NCI-H510A treated with DMSO at 0.1 percent for 48 hours (cell line): ENCODE measurements at places on chromosomes 6 and 20.

GRCh38 chr20:23915844-23916243 lies 36.3 kb upstream of the CST5 start:
- DNase-seq: no peak

DNA sequence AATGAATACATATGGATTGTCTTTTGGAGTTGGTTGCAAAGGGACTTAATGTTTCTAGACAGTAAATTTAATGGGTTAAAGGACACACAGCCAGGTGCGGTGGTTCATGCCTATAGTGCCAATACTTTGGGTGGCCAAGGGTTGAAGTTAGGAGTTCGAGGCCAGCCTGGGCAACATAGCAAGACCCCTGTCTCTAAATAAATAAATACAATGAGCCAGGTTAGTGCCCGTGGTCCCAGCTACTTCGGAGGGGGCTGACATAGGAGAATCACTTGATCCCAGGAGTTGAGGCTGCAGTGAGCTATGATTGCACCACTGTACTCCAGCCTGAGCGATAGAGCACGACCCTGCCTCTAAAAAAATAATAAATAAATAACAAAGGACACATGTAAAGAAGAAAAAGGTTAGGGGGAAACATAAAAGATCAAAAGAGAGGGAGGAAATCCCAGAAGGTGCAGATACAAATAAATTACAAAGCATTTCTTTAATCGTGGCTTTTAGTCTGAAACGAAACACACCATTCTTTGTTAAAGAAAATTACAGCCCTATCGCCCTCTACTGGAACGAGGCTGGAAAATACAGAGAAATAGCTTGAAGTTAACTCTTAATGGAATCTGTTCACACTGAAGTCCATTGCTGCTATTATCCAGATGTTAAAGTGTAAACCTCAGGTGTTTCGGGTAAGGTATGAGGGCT lies 42.6 kb upstream of the SCML4 start:
- no peak for DNase-seq

DNA sequence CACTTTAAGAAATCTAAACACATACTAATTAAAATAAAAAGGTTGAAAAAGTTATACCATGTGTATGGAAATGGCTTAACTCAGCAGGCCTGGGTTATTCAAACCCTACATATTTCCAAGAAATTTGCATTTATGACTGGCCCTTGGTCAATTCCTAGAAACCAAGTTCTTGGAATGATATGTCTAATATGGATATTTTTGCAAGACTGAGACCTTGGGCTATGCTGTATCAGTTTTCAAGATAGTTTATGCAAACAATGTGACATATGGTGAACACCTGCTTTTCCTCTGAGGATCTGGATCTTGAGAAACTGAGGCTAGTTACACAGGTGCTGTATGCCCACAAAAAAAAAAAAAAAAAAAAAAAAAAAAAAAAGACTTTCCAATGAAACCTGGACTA lies 536.9 kb upstream of the HS3ST5 start:
- DNase-seq: no peak

DNA sequence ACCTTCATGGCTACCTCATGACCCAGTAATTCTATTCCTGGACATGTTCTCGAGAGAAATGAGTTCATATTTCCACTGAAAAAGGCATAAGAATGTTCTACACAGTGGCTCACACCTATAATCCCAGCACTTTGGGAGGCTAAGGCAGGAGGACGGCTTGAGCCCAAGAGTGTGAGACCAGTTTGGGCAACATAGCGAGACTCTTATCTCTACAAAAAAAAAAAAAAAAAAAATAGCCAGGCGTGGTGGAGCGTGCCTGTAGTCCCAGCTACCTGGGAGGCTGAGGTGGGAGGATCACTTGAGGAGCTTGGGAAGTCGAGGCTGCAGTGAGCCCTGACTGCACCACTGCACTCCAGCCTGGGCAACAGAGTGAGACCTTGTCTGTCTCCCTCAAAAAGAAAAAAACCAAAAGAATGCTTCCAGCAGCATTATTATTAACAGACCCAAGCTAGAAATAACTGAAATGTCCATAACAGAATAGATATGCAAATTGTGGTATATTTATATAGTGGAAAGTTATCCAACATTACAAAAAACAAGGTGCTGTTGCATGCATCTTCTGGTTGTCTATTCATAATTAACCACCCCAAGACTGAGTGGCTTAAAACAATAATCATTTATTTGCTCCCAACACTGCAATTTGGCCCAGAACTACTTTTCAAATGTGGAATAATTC lies 9.4 kb upstream of the RAB44 start:
- DNase-seq: no peak

DNA sequence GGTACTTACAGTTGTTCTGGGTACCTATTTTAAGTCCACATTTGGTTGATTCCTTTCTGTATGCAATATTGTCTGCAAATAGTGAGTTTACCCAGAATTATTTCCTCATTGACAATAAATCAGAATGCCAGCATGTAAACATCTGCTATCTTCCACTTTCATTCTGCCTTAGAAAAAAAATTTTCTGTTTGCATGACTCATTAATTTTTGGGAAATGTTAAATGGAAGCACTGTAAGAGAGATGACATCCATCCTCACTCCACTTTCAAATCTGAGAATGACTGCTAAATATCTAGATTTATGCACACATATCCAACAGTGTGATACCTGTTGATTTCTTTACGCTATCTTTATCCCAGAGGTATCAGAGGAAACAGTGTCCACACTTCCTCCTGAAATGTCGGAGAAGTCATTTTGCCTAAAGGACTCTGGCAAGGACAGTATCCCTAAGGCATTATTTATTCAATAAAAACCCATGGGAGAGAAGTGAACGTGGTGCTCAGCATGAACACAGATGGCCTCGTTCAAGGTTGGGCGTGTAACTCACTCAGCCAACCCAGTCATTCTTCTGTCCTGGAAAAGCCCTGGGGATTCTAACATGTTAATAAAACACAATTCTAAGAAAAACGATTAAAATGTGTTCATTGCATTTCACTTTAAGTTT lies 780.9 kb downstream of the QKI start:
- no peak for DNase-seq

- no peak for DNase-seq
Measured at GRCh38 chr20:59810449-59811187, 122.8 kb downstream of the SYCP2 start.

DNA sequence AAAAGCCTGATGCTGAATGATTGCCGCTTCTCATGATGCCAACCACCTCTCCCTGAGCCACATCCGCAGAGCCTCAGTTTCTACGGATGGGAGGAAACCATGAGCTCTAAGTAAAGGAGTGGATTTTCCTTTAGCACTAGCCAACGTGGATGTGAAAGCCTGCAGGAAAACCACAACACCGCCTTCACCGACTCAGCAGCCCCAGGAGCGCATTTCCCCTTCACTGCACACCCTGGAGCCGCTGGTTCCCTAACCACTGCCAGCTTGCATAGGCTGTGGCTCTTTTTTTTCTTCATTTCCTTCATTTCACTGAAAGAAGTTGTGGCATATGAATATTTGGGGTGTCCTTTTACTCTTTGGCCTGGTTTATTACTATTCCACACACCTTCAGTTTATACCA lies 50.5 kb upstream of the SSTR4 start:
- no peak for DNase-seq

DNA sequence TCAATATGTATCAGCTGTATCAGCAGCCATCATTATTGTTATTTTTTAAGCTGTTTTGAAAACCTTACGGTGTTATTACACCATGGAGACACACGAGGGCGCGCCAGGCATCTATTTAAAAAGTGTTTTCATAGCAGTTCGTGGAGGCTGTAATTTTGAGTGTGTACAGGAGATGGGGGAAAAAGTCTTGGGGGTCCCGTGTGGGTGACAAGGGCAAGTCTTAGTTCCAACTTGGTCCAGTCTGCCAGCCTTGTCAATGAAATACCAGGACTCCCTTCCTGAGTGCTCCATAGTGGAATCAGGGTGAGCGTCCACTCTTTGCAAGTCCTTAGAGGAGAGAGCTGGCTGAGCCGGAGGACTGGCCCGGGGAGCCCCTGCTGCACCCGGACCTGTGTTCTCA lies 43.3 kb downstream of the SLC2A10 start:
- DNase-seq: peak; percentile 78

DNA sequence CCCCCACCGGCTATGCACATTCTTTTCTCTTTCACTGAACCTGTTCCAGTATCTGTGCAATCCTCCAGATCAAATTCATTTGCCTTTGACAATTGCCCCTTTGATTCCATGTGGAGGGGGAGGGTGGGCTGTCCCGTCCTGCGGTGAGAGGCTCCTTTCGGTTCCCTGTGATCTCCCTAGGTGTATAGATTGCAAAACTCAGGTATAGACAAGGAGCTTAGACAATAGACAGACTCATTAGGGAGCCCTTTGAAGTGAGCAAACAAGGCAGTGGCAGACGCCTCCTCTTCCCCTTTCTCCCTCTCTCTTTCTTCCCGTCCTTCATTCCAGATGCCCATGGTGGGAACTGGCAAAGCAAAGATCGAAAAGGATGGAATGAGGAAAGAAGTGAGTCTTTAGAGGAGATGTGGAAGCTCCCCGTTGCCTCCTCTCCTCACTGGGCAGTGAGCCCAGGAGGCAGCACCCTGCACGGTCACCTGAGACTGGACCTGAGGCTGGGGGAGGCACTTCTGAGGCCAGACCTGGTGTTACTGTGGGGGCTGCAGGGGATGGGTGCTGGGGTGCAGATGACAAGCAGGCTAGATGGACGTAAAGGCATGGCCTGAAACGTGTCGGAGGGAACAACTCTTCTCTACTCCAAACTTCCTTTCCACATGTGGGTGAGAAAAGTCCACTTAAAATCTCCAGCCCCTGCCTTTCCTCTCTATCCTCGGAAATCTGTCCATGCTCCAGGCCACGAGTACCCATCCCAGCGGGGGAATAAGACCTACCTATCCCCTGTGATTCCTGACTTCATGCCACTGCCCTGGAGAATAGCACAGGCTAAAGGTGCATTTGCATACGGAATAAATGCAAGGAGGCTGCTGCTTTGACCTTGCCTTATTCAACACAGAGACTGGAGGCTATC lies 256.6 kb upstream of the FOXQ1 start:
- DNase-seq: no peak

DNA sequence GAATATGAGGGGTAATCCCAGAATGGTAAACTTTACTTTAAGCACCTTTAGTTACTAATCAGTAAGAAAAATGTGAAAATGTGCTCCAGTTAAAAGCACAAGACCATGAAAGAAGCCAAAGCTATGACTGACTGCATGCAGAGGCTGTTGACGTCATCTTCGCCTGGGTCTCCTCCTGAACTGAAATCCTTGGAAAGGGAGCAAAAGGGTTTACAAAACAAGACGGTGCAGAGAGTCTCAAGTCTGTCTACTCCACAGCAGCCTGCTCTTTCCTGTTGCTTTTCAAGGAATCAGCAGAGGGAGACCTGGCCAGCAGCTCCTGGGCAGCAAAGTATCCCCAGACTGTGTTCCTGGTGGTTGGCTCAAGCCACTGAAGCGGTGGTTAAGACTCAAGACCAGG lies 10.2 kb downstream of the FKBP1A start:
- DNase-seq: no peak

DNA sequence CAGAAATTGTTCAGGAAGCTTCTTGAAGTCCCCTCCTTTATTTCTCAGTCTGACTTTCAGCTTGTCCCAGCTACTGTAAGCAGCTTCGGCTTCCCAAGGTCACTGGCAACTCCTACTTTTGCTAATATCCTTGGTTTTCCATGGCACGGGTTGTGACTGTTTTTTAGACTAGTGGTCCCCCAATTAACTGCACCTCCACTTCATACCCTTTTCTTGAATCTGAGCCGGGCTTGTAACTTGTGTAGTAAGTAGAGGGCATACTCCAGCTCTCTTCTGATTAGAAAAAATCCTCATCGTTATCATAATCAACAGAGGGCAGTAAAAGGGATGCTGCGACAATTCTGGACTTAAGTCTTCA lies 162.3 kb upstream of the TNFAIP3 start:
- DNase-seq: no peak

DNA sequence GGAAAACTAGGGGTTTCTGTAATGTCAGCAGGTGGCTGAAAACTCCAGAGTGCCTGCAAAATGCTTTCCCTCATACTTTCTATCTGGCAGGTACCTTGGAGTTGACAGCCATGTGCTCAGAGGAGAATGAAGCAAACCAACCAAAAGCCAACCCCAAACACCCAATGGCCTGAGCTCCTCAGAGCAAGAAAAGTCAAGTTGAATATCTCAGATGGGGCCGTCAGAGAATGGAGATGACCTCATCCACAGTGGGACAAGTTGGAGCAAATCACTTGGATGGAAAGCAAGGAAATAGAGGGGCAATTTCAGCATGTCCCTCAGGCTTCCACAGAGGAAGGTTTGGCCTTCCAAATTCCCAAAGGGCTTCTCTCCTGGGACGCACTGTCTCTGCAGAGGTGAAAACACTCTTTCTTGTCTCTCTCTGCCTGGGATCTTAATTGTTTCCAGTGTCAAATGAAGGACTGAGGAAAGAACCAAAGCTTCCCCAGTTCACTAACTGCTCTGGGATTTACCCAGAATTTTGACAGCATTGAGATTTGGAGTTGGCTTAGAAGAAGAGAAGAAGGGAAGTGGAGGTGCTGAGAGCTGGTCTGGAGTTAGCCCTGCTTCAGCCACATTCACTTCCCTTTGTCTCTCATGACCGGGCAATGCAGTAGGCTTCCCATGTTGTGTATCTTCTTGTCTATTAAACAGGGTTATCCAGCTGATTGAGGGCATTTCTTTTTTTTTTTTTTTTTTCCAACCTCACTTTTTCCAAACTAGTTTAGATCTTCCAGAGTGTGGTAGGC lies 42.2 kb downstream of the PRND start:
- DNase-seq: no peak

GRCh38 chr6:76420094-76420493 lies 347.6 kb upstream of the IMPG1 start:
- no peak for DNase-seq

DNA sequence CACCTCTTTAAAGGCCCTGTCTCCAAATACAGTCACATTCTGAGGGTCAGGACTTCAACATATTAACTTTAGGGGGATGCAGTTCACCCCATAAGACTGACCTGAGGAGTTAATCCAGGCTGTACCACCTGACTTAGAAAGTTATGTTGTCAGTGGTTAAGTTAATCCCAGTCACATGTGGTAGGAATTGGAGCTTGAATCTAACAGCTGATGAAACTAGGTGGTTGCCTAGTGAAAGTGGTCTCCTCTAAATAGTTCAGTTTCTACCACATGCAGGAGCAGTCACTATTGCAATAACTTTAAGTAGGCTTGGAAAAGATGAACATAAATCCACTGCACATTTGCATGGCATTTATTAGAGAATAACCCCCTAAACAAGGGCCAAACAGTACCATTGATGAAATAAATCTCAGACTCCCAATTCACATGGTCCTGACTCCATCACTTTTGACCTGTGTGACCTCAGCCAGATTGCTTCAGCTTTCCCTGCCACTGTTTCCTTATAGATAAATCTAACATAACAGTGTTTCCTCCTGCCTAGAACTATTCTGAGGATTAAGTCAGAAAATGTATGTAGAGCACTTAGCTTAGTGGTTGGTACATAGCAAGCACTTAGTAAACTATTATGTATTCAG lies 20.1 kb downstream of the SAMD5 start:
- no peak for DNase-seq

GRCh38 chr6:84709121-84709520 lies 55.3 kb downstream of the TBX18 start:
- DNase-seq: no peak

GRCh38 chr6:89368107-89368506 lies 15.6 kb upstream of the UBE2J1 start:
- DNase-seq: peak; percentile 8

GRCh38 chr6:56699066-56699654 lies 56.5 kb upstream of the DST start:
- peak; percentile 93 for DNase-seq
